ENCODE measurements at places on chromosomes 5 and 9. TPM values are rescaled to one million over a fixed set of nuclear protein-coding genes. Genes with fewer than 3 reads are reported as not detected.

GRCh38 chr5:112372543-112372942, 46.5 kb downstream of the EPB41L4A start:
- DNase-seq: peak; percentile 76

GRCh38 chr9:99056886-99057664, 47.8 kb upstream of the TGFBR1 start:
- DNase-seq: peak; percentile 72

DNA sequence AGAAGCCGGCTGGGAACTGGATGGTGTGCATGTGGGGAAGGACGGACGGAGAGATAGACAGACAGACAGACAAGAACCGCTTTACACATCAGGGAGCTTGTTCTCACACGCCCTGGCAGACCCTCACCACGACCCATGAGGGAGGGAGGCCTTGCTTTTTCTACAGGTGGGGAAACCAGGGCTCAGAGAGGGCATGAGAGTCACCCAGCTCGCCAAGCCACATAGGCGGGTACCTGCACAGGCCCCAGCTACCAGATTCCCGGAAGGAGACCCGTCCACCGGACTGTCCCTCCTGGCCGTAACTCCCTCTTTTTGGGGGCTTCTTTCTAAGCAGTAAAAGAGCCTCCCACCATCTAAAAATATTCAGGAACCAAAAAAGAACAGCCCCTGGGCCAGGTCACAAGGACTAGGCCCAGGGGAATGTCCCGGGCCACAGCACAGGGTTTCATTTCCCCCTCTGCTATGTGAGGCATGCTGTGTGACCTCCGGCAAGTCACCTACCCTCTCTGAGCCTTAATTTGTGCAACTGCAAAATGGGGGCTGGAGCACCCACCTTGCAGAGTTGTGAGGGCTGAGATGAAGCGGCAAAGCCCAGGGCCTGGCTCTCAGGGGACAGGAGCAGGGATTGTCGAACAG, 84.4 kb upstream of the SARDH start:
- DNase-seq: no peak

GRCh38 chr5:31706186-31706585, 67.3 kb downstream of the PDZD2 start:
- no peak for DNase-seq

- DNase-seq: no peak
Observed at GRCh38 chr9:85895685-85896084, 45.3 kb upstream of the NAA35 start.

GRCh38 chr5:62954578-62954977, 376.0 kb downstream of the LRRC70 start:
- DNase-seq: no peak

DNA sequence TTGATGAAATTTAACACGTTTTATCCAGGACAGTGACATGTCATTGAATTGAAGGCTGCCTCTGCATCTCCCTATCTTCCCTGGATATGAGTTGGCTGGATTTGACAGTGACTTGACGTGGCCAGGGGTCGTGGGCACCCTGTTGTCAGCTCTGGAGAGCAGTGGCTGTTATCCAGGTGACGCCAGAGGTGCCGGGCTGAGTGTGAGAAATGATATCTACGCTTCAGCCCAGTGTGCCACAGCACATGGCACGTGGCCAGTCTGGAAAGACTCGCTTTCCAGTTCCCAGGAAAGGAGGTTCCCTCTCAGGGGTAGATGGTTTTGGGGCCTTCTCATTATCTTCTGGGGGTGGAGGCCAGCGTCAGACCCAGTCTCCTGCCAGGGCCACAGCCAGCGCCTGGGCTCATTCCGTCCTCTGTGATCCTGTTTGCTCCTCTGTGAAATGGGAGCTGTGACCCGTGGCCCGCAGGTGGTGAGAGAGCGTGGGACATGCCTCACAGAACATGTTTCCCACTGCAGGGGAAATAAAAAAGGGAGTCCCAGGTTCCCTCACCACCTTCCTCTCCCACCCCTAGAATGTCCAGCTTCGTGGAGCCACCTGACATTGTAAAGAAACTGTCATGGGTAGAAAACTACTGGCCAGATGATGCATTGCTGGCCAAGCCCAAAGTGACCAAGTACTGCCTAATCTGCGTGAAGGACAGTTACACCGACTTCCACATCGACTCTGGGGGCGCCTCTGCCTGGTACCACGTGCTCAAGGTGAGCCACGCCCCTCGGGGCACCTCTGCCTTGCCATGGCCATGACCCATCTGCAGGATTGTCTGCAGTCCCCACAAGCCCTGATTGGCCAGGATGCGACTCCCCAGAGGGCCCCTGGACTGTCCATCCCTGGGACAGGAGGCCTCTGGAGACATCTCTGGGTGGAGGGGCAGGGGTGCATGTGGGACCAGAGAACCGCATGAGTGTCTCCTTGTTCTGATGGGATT, 76.5 kb downstream of the PHF2 start:
- DNase-seq: no peak

- no peak for DNase-seq
Observed at GRCh38 chr5:67814569-67815311, 400.8 kb upstream of the PIK3R1 start.

GRCh38 chr9:116860509-116861120, 173.5 kb downstream of the TRIM32 start:
- DNase-seq: peak; percentile 74

DNA sequence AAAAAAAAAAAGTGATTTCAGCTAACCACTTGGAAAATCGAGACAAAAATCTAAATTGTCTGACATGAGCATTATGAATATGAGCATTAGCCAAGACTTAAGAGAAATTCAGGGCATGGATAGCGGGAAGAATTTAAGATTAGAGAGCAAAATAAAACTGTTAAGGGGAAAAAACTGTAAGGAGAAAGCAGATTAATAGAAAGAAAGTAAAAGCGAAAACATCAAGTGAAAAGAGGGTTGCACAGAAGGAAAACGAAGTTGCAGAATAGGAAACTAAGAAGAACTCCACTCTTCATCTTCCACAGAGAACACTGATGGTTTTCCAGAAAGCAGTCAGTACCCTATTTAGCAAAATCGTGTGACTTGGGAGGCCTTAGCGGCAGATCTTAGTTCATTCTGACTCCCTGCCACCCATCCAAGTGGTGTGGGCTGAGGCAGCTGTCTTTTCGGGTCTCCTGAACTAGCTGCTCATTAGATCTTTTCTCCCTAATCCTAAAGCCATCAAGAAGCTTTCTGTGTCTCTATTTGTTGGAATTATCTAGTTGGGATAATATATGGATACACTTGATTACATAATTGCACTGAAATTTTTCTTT, 3.7 kb downstream of the NIM1K start:
- DNase-seq: no peak

DNA sequence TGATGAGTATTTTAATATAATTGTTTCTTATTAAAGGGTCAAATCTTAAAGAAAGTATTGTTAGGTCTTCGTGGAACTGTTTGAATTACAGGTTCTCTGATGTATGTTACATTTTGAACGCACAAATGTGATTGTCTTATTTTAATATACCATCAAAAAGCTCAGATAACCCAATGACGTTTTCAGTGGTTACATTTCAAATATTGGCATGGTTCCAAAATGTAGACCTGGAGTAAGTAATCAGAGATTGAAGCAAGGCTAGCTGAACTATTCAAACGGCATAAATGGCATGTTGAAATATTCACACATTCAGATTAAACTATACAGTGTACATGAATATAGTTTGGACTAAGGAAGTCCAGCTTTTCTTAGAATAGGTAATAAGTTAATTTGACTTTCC, 281.7 kb upstream of the EFNA5 start:
- no peak for DNase-seq

GRCh38 chr5:139524446-139524845, 36.7 kb upstream of the UBE2D2 start:
- DNase-seq: no peak

DNA sequence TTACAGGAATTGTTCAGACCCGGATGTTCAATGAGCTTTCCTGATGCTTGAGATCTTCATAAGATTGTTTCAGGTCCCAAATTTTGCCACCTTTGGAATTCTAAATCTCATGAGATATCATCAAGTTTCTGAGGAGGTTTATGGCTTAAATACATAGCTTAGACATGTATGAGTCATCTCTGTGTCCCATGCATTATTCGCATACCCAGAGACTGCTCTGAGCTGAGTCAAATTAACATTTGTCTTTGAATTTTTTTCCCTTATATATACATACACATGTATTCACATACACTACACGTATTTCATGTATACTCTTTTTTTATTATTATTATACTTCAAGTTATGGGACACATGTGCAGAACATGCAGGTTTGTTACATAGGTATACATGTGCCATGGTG, 744.6 kb downstream of the BRINP1 start:
- no peak for DNase-seq

DNA sequence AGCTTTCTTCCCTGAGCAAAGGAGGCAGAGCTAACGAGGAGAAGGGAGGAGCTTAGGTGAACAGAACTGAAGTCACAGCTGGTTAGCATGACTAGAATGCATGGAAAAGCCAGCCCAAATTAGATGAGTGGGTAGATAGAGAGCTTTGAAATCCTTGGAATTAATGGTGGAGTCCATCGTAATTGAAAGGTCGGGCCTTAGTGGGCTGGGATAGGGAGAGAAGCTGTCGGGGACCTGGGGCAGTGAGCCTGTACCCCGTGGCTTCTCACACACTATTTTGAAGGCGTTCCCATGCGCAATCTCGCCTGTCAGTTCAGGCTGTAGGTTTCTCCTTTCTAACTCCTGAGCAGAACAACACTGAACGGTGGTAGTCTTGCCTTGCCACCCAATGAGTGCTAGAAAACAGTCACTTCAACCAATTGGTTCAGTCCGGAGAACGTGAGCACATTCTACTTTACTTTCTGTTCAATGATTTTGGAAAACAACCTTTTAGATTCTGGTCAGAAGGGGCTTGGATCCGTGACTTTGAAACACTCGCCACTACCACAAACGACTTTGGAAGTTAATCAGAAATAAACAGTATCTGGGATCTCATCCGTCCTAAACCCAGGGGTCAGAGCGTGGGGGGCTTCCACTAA, 655 bp upstream of the RAI14 start:
- peak; percentile 93 for DNase-seq

GRCh38 chr9:6855860-6856259, 98.1 kb downstream of the KDM4C start:
- DNase-seq: peak; percentile 9

DNA sequence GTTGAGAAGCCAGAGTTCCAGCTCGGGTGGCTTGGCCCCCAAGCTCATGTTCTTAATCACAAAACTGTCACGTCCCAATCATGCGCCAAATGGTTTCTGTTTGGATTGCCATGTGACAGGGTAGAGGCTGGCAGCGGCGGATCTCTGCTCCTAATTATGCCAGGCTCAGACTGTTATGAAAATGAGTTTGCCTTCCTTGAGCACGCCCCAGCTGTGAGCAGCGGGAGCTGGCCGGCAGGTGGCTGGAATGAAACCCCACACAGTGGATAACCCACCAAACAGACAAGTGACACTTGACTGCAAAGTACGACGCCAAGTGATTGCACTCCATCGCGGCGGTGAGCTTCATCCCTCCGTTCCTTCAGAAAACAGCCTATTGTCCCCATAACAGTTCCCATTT, 75.4 kb downstream of the CFAP77 start:
- DNase-seq: no peak

GRCh38 chr9:101269591-101270283, 115.1 kb downstream of the BAAT start:
- DNase-seq: no peak

DNA sequence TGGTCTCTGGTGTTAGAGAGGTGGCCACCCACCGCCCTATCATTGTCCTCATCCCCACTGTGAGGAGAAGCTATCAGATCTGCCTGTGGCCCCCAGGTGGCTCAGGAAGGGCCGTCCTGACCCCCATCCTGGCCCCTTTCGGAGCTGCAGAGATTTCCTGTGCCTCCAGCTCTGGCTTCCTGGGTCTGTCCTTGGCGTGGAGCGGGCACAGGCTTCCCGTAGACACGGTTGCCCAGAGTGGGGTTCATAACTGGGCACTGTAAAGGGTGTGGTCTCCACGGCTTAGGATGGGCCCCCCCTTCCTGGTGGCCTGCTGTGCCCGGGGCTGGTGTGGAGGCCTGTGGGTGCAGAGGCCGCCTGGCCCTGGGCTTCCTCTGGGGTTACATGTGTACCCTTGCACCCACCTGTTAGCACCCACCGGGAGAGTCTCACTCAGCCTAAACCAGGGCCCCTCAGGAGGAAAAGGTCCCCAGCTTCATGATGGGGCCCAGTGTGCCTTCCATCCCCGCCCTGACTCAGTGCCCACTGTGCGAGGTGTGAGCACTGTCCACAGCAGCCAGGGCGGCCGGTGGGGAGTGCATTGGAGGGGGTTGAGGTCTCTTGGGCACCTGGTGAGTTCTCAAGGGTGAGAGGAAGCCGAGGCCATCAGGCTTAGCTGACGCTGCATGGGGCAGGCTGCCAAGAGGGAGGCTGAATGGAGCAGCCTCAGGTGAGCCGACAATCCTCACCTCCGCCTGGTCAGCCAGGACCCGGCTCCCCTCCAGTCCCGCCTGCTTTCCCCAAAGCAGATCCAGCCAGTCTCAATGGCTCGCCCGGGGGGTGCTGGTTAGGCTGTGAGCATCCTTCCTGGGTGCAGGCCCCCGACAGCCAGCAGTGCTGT, 15.3 kb upstream of the AJM1 start:
- DNase-seq: no peak

DNA sequence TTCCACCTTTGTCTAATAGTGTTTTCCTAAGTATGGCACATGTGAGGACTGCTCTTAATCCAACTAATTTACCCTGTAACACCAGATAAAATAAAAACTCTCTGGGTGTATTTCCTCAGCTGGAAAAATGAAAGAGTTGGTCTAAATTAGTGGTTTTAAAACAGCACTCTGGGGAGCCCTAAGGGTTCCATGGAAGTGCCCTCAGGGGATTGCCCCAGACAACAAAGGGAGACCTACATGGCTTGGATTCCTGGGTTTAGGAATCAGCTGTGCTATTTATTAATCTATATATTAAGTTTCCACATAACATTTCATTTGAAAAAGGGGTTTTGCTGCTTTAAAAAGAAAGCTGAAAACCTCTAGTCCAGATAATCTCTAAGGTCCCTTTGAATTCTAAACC, 20.2 kb downstream of the ADAMTS6 start:
- no peak for DNase-seq

GRCh38 chr9:7363777-7364477, 435.7 kb downstream of the DMAC1 start:
- DNase-seq: no peak

DNA sequence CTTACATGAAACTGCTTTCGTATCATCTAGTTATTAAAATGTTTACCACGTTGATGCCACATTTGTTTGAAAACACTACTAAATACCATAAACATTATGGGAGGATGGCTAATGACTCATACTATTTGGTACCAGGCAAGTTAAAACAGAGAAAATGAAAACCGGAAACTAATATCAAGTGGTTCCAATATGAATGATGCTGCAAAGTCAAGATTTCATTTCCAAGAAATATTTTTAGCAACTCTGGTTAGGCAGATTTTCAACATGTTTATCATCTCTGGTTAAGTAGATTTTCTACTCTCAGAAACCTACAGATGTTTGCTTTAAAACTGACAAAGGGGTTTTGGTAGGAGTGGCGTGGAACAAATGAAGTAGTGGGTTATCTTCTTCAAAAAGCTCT, 4.9 kb upstream of the F2R start:
- no peak for DNase-seq

GRCh38 chr9:16289639-16290038, 580.8 kb downstream of the BNC2 start:
- DNase-seq: no peak

Gene SCAI
- 9.1 TPM for total RNA-seq

Gene UBQLN1
- 115 TPM for total RNA-seq

Gene SH3PXD2B
- 8.3 TPM for total RNA-seq

Gene GABRA6
- not detected for total RNA-seq

Gene SLC34A1
- not detected for total RNA-seq

Gene CDH6
- 207 TPM for total RNA-seq

Gene FPGS
- 75.2 TPM for total RNA-seq

Gene PAEP
- total RNA-seq: not detected

Gene PLPP7
- 8.0 TPM for total RNA-seq

Gene NEUROG1
- total RNA-seq: not detected

Gene FBN2
- total RNA-seq: 24.5 TPM
